HFFc6 (cell line): ENCODE measurements at places on chromosomes 1 and 21.

DNA sequence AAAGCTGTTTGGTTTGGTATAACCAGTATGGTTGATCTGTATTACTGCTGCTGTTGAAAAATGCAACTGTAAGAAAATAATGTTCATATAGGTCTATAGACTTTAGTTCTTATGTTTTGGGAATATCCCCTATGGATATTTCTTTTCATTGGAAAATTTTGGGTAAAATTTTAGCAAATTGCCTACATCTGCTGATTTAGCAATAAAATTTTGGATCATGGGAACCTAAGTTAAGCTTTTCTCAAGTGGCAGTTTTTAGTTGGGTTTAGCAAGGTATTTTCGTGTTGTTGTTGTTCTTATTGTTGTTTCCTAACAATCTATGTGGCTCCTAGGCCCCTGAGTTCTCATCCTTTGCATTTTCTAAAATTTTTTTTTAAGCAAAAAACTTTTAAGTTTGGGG lies 167.1 kb downstream of the PHTF1 start:
- DNase-seq: no peak

GRCh38 chr1:201557572-201557958 lies 18.6 kb downstream of the NAV1 start:
- no peak for DNase-seq

- no peak for DNase-seq
Measured at GRCh38 chr21:26550326-26550725, 22.8 kb downstream of the CYYR1 start.

GRCh38 chr1:172266528-172267174 lies 153.8 kb upstream of the C1orf105 start:
- no peak for DNase-seq

DNA sequence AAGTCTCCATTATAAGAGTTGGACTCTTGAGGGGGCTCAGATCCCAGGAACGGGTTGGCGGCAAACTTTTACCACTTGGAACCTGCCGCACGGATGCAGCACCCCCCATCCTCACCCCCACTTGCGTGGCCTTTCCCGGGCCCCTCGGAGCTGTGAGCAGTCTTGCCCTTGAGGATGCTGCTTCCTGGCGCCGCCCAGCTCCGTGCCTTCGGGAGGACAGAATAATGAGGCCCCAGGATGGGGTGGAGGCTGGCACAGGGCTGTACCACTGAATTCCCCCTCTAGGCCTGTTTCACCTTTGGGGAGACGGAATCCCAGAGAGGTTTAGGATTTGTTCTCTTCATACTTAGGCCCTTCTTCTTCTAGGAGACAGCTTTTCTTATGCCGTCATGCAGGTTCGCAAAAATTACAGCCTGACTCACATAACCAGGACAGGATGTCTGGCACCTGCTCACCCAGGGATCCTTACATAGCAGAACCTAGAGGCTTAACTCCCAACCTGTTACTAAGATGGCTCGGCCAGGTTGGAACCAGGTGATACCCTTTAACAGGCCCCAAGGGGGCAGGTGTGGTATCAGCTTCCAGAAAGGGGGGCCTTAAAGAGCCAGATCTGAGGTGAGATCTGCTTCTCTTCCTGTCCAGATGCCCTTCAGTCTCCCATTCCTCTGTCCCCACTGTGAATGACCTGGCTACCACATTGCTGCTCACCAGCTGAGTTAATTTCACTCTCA lies 1.5 kb downstream of the TRNP1 start:
- DNase-seq: peak; percentile 36

DNA sequence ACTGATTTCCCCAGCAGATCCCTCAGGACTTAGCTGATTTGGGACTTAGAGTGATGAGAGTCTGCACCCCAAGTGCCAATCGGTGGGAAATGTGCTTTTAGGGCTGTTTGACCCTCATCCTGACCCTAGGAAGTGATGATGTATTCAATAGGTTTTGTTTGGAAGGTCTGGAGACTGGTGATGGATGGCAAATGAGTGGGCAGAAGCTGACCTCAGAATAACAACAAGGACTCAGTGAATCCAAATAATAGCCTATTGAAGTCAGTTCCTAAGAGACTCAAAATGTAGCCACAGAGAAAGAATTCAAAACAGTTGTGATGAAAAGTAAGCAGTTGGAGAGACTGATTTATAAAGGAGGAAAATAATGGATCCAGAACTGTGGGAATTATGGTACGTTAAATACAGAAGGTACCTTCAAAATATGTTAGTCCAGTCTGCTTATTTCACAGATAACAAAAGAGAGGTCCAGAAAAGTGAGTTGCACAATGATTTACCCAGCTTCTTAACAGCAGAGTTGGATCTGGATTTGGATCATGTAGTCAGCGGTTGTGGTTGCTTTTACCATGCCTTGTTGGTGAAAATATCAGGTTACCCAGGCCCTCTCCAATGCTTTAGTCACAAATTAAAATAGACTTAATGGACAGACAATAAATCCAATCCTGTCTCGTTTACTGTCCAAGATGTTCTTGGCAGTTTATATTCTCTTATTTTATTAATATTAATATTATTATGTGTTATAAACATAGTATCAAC lies 123.0 kb upstream of the PTBP2 start:
- DNase-seq: no peak

GRCh38 chr1:221397606-221398005 lies 344.3 kb downstream of the DUSP10 start:
- no peak for DNase-seq

DNA sequence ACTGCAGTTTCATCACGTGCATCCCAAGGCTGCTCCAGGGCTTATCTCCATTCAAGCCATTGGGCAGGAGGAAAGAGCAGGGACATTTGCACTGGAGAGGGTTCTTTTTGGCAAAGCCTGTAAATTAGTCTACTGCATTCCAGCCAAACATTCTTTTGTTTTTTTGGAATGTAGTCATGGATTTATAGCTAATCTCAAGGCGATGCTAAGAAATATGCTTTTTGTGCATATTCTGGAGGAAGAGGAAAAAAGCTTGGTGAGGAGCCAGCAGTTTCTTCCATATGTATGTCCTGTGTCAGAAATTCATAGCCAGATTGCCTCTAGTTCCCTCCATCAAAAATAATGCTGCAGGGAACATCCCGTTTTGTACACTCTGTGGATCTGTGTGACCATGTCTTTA lies 221.4 kb downstream of the BACH1 start:
- DNase-seq: no peak

DNA sequence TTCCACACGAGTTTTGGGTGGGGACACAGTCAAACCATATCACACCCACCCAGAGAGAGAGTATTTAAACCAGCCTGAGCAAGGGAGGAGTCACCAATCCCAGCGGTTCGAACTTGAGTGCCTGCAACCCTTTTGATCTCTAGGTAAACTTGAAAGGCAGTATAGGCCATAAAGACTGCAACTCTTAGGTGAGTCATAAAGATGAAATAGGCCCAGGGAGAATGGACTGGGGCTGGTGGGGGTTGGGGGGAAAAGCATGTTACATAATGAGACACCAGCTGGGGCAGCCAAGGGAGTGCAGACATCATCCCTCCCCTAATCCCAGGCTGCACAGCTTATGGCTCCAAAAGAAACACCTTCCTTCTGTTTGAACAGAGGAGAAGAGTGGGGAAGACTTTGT lies 99.8 kb upstream of the LHX8 start:
- no peak for DNase-seq

DNA sequence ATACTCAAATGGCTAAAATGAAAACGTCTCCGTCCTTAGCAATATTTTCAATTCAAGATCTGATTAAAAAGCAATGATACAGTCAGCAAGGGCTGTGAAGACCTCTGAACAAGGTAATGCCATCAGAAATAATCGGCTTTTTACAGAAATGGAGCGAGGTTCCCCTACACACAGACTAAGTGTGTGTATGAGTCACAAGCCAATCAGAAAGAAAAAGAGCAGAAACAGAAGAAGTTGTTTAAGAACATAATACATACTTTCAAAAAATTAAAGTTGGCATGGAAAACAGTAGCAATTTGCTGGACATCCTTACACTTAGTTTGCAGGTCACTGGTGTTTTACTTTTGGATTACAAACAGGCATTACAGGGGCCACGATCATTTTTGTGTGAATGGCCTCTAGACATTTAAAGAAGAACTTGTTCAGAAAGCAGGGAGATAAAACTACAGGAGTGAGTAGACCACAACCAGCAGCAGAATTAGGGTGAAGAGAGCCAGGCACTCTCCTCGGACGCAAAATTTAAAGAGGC lies 350.0 kb upstream of the RUNX1 start:
- DNase-seq: no peak

- no peak for DNase-seq
Measured at GRCh38 chr1:207064561-207064960, 11.5 kb downstream of the PFKFB2 start.

- DNase-seq: no peak
Measured at GRCh38 chr1:107432108-107432507, 291.3 kb downstream of the NTNG1 start.

- DNase-seq: no peak
Measured at GRCh38 chr1:159892944-159893343, 7.0 kb downstream of the CFAP45 start.

DNA sequence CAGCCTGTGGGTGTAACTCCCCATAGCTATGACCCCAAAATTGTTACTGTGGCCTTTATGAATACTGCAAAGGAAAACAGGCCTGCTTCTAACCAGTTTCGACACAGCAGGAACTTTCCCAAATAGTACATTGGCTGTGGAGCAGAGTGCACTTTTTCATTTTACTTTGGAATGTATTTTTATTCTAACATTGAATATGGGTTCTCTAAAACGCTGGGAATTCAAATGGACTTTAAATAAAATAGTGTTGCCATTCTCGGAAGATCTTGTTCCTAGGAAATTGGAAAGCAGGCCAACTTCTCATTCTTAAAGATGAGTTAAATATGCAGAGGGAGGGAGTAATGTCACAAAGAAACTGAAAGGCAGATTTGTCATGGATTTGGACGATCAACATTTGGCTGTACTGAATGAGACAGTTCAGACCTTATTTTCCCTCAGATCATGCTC lies 39.6 kb upstream of the ARHGAP29 start:
- no peak for DNase-seq

DNA sequence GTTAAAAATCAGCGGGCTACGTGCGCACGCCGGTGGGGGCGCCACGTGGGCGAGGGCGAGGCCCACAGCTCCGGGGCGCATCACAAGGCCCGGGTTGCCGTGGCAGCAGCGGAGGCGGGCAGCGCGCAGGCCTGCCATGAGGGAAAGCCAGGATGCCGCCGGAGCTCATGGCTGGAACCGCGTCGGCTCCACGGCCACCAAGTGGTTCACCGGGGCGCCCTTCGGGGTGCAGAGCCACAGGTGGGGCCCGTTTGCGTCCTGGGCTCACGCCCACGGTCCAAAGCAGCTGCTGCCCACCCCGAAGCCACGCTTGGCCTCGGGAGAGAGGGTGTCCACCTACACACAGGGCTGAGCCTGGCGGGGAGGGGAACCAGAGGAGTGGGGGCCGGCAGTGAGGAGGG lies 4.9 kb upstream of the TTC22 start:
- DNase-seq: no peak

- no peak for DNase-seq
Measured at GRCh38 chr1:53967409-53968124, 21.4 kb downstream of the LRRC42 start.

GRCh38 chr1:51175278-51175677 lies 60.8 kb upstream of the RNF11 start:
- DNase-seq: no peak
